ENCODE measurements at places on chromosomes 3 and 15.

DNA sequence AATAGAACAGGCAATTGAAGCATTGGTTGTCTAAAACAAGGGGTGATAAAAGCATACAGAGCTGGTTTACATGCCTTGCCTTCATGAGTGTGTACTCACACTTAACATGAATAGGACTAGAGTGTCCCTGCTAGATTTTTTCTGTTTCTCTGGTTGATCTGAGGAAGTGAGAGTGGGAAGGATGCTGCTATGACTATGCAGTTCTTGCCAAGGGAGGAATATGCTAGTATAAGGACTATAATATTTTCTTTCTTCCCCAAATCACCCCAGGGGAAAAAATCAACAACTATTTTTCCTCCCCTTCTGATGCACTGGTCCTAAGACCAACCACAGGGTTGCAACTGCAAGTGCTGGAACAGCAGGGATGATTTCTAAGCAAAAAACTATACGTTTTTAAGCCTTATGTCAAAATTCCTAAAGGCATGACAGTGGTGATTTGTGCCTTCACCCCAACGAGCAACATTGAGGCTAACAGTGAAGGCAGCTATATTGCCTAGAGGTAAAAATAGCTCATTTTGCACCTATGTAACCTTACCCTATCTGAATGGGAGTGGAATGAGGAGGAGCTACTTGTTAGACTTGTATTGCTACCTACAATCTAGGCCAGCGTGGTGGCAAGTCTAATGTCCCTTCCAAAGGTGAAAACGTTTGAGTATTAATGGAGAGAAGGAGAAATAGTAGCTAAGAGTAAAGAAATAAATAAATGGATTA is 33.5 kb upstream of the USP8 start:
- DNase-seq, result no peak

DNA sequence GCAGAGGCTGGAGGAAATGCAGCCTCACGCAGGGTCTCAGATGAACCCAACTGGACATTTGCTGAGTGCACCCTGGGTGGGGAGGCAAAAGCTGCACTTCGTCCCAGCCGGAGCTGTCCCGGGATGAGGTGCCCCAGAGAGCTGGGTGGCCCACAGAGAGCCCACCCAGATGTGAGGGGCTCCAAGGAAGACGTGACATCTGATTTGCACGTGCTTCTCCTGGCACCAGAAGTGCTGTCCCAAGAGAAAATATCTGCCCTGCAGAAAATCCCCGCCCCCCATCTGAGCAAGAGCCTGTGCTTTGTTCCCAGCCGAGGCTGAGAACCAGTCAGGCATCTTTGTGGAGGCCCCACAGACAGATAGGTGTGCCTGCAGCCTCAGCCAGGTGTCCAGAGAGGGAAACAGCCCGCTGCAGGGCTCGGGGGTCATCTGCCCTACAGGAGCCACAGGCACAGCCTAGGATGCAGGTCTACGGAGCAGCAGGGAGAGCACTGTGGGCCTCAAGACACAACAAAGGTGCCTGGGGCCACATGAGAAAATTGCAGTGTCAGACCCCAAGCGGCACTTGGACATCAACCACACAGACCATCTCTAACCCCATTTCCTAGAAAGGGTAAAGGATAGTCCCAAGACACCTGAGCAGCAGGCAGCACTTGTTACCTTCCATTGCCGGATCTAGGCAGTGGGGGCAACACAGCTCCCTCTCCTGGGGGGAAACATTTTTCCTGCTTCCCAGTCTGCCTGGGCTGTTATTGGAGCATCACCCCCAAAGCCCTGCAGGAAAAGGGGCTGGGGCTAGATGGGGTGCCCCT is 5.8 kb downstream of the TMIE start:
- DNase-seq, result no peak

GRCh38 chr3:50347187-50347813 is 1.8 kb upstream of the ZMYND10 start:
- DNase-seq, result peak; percentile 57

GRCh38 chr15:69156736-69157381 is 3.6 kb upstream of the GLCE start:
- peak; percentile 99 for DNase-seq

DNA sequence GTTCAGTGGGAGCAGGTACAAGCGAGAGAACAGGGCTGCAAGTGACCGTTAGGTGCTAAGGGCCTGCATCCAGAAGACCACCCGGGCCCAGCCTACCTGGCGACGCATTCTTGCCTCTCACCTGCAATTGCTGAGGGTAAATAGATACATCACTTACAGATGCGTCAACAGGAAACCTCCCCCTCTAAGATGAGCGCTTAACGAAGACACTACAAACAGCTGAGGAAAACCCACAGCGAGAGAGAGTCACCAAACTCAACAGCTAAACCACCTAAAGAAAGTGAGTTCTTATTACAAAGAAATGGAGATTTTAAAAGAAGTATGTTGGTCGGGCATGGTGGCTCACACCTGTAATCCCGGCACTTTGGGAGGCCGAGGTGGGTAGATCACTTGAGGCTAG is 157.9 kb downstream of the CHSY1 start:
- no peak for DNase-seq

DNA sequence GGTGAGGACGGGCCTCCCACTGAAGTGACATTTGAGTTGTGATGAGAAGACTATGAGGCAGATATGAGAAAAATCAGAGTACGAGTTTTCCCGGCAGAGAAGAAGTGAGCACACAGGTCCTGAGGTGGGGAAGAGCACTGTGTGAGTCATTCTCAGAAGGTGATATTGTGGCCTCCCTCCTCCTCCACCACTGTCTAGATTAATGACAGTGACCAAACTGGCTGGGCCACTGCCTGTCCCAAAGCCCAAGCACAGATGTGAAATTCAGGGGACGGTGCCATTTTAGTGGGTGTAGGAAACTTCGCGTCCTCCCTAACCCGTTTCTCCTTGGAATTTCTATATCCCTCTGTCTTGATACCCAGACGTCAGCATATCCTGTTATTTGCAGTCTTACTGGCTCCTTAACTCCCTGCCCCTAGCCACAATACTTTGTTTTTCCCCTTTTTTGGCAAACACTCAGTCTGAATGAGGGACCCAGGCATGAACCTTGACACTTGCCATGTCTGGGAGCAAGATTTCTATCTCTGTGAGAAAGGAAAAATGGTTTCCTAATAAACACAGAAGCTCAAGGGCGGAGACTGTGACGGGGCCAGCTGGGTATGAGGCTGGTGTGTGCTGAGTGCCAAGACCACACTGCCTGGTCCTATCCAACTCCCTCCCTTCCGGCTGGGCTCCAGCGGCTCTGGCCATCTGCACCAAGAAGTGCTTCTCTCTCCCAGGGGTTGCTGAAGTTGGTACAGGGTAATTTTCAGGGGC is 15.2 kb downstream of the PRICKLE2 start:
- DNase-seq, result peak; percentile 11

DNA sequence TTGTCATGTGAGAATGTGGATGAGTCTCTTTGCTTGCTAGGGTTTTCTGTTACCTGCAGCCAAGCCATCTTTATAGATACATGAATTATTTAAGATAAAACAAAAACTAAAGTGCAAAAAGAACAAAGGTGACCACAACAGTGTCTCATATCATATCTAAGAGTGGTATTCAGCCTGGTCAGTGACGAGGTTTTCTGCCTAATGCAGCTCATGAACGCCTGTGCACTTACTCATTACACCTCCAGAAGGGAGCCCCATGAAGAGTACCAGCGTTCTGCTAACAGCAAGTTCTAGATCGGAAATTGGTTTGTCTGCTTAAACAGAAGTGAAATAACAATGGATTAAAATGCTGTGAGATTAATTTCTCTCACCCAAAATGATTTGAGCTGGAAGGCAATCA is 19.2 kb downstream of the PXYLP1 start:
- DNase-seq, result no peak

- peak; percentile 71 for DNase-seq
Observed at GRCh38 chr15:48389691-48390143, 58.5 kb downstream of the DUT start.

DNA sequence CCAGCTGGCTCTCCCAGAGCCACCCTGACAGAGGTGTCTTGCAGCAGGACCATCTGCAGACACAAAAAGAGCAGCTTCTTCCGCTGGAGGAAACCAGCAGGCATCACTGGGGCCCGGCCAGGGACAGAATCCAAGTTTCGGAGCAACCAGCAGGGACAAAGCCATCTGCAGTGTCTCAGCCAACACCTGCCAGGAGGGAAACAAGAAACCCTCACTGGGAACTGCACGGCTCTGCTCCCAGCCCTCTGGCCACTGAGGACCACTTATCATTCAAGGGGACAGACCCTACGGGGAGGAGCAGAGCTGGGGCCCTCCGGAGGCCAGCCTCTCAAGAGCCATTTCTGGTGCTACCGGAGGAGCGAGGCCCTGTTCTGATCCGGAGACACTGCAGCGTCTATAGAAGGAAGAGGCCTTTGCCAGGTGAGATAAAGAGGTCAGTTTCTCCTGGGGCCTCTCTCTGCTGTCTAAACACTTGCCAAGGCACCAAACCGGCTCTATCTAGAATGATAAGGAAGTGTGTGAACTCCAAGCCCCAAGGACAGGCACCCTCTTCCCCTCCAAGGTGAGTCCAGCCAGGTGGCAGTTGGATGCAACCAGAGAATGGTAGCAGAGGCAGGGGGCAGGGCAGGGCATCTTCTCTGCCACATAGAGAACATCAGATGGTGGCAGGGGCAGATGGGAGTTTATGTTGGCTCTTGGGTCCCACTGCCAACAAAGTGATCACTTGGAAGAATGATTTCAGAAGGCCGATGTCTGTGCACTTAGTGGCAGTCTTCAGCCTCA is 89.0 kb downstream of the CHSY1 start:
- DNase-seq, result peak; percentile 88

- DNase-seq, result no peak
Observed at GRCh38 chr15:70025413-70026296, 72.1 kb downstream of the TLE3 start.

DNA sequence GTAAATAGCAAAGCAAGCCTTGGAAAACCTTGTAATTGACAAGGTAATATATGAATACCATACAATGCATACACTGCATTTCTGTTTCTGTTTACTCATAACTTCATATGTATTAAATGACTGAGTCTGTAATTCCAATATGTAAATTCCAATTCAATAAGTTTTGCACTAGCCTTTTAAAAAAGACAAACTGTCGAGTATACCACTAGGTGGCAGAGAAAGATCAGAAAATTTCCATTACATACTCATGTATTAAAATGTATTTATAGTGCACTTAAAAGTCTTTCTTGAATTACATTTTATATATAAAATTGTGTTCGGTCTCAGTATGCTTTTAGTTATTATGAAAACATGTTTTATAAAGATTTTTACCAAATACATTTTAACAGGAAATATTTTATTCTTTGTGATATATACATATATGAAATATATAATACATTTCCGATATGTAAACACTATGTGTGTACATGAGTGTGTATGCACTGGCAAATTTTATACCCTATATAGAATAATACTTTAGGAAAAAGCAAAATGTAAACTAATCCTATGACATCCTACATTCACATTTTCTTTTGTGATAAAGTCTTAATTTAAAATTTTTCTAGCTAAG is 216.8 kb downstream of the VGLL3 start:
- DNase-seq, result peak; percentile 24

DNA sequence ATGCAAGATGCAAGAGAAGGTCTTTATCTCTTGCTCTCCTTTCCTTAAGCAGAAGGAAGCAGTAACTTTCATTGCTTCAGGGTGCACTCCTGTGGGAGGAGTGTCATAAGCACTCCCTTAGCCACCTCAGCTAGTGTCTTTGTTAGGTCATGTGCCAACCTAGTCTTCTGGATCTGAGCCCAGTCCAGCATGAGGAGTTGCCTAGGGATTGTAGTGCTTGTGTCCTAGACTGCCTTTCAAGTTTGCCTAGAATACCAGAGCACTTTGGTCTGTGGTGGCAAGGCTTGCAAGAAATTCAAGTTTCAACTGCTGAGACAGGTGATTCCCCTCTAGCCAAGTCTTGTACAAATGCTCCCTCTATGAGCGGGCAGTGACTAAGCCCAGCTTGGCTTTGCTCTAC is 633.6 kb downstream of the ZNF385D start:
- no peak for DNase-seq

DNA sequence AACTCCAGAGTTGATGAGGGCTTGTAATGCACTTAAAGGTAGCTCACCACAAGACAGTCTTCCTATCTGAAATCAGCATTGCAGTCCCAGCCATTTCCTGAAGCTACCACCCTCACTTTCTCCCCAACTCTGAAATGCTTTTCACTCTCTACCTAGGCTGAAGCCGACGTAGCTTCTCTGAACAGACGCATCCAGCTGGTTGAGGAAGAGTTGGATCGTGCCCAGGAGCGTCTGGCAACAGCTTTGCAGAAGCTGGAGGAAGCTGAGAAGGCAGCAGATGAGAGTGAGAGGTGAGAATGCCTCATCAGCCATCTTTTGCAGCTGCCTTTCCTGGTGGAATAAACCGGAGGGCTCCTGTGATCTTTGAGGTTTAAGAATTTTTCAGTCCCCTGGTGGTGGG is 14.3 kb downstream of the TPM1 start:
- DNase-seq, result peak; percentile 94

GRCh38 chr15:67796196-67797127 is 28.8 kb upstream of the SKOR1 start:
- DNase-seq, result no peak

DNA sequence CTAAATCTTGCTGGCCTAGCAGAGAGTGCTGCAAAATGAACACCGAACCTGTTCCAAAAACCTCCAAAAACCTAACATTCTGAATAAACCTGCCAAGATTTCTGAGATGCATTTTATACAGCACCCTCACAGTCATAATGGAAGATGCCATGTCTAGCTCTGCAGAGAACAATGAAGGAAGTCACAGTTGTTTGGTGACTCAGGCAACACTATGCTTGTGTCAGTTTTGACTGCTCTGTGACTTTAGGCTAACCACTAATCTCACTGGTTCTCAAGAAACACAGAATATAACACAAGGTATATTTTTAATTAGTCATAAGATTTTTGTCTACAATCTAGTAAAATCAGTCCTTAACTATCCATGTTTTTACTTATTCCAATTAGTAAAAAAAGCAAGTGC is 606.6 kb downstream of the TBL1XR1 start:
- DNase-seq, result no peak

GRCh38 chr3:94349310-94349878 is 286.5 kb downstream of the NSUN3 start:
- DNase-seq, result no peak

GRCh38 chr3:37991109-37991508 is 523 bp downstream of the VILL start:
- no peak for DNase-seq

DNA sequence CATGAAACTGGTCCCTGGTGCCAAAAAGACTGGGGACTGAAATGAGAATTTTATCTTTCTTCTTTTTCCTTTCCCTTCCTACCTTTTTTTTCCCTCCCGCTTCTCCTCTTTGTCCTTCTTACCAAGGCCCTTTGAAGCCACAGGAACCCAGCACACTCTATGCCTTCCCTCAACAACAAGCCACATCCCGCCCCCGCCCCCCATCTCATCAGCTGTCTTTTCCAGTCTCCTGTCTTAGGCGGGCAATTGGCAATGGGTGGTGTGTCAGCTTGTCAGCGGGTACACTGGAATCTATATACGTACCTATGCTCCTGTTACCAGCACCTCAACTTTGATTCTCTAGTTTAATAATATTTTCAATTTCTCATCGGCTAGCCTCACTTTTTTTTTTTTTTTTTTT is 56.3 kb upstream of the CHD2 start:
- no peak for DNase-seq

Data from NCI-H2171 treated with DMSO at 0.1 percent for 48 hours (cell line).